Stimulated activated CD4-positive, alpha-beta T cell treated with anti-CD3 and anti-CD28 coated beads, TNF-alpha, amount 100 ng/mL, for 1 hour (primary cell): ENCODE measurements at places on chromosomes 5 and 9.

DNA sequence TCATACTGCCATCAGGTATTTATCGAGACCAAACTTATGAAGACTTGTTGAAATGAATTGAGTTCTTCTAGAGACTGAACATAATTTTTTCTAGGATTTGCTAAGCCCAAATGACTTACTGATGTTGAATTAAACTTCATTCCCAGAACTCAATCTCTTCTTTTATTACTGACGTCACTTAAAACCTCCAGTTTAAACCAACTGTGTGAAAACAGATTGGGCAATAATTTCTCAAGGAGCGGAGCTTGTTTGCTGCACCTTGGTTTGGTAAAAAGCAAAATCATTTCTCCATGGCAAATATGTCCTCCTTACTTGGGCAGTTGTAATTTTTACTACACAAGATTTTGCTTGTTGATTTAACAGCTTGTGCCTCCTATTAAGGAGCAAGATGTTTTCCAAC lies 37.4 kb downstream of the CFAP90 start:
- no peak for DNase-seq

DNA sequence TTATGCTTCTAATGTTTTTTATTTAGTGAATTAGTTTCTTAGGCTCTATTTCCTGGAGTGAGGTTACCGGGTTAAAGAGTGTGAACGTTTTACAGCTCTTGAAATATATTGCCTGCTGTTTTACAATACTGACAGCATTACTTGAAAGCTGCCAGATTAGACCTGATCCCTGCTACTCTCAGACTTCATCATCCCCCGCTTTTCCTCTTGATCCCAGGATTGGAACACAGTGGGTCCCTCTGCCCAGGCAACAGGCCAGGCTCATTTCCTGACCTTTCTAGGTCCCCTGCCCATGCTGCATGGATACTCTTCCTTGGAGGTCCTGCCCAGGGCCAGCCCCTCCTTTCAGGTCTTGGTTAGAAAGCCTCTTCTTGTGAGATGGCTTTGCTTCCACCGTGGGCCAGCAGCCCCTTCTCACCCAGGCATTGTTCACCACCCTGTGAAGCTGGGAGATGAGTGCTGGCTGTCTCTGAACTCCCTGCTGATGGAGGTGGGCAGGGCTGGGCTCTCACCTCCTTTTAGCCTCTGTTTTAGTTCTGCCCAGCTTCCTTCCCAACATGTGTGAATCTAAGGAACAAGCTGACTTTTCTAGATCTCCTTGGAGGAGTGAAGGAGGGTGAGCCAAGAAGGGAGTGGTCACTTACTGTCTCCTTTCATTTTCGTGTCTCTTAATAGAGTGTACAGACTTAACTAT lies 15.5 kb upstream of the FAM120AOS start:
- no peak for DNase-seq

GRCh38 chr9:128733256-128733655 lies 9.3 kb upstream of the ZDHHC12 start:
- no peak for DNase-seq

DNA sequence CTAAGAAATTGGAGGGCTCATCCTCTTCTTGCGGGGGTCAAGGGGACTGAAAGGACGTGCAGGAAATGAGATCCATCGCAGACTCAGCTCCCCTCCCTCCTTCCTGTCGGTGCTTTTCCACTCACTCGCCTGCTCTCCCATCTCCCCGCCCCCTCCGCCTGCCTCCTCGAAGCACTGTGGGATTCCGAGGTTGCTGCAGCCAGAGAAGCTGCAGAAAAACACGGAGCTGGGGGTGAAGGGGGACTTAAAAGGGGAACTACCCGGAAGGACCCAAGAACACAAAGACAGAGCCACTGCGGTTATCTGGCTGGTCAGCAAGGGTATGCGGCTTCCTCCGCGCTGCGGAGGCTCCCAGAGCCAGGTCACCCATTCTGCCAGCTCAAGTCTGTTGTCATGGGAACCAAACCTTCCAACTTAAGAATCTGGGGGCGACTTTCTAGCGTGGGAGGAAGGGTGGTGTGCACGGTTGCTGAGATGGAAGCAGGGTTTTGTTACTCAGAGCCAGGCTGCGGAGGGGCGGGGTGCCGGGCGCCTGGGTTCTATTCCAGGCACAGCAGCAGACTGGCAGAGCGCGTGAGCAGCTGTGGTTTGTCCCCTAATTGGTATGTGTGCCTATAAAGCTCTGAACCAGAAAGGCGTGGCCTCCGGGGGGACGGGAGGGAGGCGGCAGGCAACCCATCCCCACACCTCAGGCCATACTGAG lies 24.9 kb downstream of the PCDHGC5 start:
- peak; percentile 56 for DNase-seq
